ENCODE measurements at places on chromosomes 12 and 14. TPM values are rescaled to one million over a fixed set of nuclear protein-coding genes. Genes with fewer than 3 reads are reported as not detected.

Gene SYCP3
- total RNA-seq: 0.67 TPM

- H3K27ac ChIP-seq: no peak overlapping the region
- no peak for DNase-seq
- no peaks in the 10 kb centered on the region for H3K36me3 ChIP-seq
- H3K4me1 ChIP-seq: no peaks in the 10 kb centered on the region
Observed at GRCh38 chr12:104167519-104168458, 29.8 kb upstream of the NFYB start.

DNA sequence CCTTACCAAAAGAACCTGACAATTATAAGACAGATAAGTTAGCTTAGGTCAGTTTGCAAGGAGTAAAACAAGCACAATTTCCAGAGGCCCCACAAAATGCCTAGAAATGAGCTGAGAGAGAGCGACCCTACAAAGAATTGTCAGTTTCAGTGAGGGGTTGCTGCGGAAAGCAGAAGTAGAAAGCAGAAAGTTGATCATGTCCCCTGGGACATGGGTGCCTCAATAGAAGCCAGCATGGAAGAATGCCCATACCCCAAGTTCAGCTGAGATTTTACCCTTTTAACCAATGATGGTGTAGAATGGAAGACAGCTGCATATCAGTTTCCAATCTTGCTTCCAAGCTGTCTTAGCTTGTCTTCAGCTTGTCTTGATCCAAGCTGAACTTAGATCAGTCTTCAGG, 21.8 kb upstream of the CRY1 start:
- H3K36me3 ChIP-seq: no peaks in the 10 kb centered on the region
- H3K4me3 ChIP-seq: no peak overlapping the region
- no peak for DNase-seq
- no peaks in the 10 kb centered on the region for H3K27me3 ChIP-seq
- no peaks in the 10 kb centered on the region for H3K4me1 ChIP-seq

Gene CATSPERB
- 1.8 TPM for total RNA-seq

DNA sequence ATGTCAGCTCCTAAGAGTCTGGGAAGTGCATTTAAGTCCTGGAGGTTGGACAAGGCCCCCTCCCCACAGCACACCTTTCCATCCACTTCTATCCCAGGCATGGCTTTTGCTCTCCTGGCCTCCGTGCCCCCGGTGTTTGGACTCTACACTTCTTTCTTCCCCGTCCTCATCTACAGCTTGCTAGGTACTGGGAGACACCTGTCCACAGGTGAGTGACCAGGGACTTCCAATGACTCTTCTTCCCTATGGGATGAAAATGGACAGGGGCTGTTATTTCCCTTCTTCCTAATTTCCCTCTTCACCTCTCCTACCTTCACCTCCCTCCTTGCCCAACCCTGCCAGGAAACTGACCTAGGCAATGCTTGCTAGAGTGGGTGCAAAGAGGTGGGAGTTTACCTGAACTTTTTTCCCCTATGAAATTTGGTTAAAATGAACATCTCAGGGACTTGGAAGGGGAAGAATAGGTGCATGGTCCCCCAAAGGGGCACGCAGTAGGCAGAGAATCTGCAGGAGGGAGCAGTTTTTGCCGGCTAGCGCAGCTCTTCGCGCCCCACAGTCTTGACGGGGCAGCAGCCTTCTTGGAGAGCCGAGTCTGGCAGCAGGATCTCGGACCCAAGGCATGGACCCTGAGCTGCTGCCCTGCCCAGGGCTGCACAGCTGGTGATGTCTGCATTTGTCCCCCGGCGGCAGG, 9.2 kb downstream of the ARHGEF25 start:
- no peak for DNase-seq
- peaks cover 6% of the 10 kb centered on the region for H3K4me1 ChIP-seq
- no peak overlapping the region for H3K27ac ChIP-seq
- no peak overlapping the region for H3K4me3 ChIP-seq
- H3K27me3 ChIP-seq: peaks cover 23% of the 10 kb centered on the region
- no peaks in the 10 kb centered on the region for H3K36me3 ChIP-seq

DNA sequence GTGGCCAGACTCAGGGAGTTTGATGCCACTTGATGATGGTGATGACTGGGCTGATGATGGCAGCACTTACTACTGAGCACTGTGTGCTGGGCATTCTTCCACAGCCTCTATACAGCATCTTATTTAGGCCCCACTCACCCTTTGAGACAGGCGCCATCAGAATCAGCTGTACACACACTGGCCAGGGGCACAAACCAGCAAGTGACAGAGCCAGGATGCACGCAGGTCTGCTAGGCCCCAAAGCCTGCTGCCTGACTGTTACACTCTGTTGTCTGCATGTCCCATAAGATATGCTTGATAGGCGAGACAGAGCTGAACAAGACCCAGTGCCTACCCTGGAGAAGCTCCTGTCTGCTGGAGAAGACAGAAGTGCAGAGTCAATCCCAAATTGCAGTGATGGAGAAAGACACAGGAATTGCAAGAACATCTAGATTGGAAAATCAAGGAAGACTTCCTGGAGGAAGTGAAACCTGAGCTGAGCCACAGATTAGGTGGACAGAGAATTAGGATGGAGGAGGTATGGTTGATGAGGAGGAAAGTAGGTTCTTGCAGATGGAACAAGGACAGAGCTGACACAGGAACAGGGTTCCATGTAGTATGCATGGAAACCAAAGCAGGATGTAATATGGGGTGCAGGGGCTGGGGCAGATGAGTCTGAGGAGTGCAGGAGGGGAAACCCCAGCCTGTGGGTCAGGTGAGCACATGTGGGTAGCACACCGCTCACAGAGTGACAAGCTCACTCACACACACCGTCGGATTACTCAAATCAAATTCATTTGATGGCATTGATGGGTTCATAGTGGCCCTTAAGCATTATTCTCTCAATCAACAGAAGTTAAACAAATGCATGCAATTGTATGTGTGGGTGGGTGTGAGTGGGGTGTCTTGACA, 117.3 kb downstream of the BEGAIN start:
- H3K4me1 ChIP-seq: no peaks in the 10 kb centered on the region
- no peaks in the 10 kb centered on the region for H3K36me3 ChIP-seq
- no peak for DNase-seq

GRCh38 chr12:57069523-57069922, 9.1 kb downstream of the NEMP1 start:
- peak; percentile 64 for DNase-seq
- no peaks in the 10 kb centered on the region for H3K27me3 ChIP-seq
- H3K4me1 ChIP-seq: peaks cover 4% of the 10 kb centered on the region
- H3K27ac ChIP-seq: no peak overlapping the region
- no peak overlapping the region for H3K4me3 ChIP-seq

DNA sequence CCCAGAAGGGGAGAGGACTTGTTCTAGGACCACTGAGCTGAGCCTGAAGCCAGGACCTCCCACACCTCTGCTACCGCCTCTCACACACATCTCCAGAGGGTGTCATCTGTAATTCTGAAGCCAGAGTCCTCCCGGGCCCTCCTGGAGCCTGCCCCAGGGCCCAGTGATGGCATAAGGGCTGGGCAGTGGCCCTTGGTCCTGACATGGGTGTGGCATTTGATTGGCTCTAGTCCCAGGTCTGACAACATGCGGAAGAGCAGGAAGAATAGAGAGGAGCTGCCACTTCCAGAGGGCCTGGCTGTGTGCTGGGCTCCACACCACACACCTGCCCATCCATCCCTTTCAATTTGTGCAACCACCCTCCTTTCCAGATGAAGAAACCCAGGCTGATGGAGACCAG, 144.3 kb upstream of the GSC start:
- peaks cover 4% of the 10 kb centered on the region for H3K4me1 ChIP-seq
- H3K4me3 ChIP-seq: no peak overlapping the region
- H3K36me3 ChIP-seq: no peaks in the 10 kb centered on the region
- no peak overlapping the region for H3K27ac ChIP-seq

- no peak for DNase-seq
- no peaks in the 10 kb centered on the region for H3K27me3 ChIP-seq
- H3K27ac ChIP-seq: no peak overlapping the region
- peaks cover 29% of the 10 kb centered on the region for H3K36me3 ChIP-seq
- no peak overlapping the region for H3K4me3 ChIP-seq
Observed at GRCh38 chr14:24432259-24433131, 2.7 kb downstream of the KHNYN start.

DNA sequence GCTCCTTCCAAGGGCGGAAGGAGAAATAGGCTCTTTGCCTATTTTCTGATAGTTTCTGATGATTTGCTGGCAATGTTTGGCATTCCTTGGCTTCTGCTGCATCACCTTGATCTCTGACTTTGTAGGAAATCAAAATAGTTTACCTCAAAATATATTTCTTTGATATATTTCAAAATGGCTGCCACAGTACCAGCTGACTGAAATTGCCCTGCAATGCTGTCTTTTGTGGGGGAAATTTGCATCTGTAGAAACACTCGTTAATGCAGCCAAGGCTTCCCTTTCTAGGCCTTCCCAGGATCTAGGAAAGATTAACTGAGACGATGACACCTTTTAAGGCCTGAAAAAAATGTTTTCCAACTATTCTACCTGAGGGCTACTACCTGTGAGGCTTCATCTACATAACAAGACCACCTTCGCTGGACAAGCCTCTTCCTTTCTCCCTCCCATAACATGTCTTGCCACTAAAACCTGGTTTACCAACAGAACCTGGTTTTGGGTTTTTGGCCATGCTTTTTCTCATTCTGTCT, 212.8 kb upstream of the SSTR1 start:
- no peaks in the 10 kb centered on the region for H3K27me3 ChIP-seq
- DNase-seq: no peak
- no peak overlapping the region for H3K27ac ChIP-seq
- H3K36me3 ChIP-seq: no peaks in the 10 kb centered on the region

- no peak overlapping the region for H3K4me3 ChIP-seq
- no peak overlapping the region for H3K27ac ChIP-seq
- H3K4me1 ChIP-seq: peaks cover 10% of the 10 kb centered on the region
- no peaks in the 10 kb centered on the region for H3K27me3 ChIP-seq
Observed at GRCh38 chr14:100107236-100107635, 42.0 kb downstream of the EVL start.

- H3K4me1 ChIP-seq: no peaks in the 10 kb centered on the region
- H3K4me3 ChIP-seq: no peak overlapping the region
- no peaks in the 10 kb centered on the region for H3K27me3 ChIP-seq
- no peak for DNase-seq
- H3K27ac ChIP-seq: no peak overlapping the region
Observed at GRCh38 chr12:58588770-58589169, 331.5 kb downstream of the LRIG3 start.

DNA sequence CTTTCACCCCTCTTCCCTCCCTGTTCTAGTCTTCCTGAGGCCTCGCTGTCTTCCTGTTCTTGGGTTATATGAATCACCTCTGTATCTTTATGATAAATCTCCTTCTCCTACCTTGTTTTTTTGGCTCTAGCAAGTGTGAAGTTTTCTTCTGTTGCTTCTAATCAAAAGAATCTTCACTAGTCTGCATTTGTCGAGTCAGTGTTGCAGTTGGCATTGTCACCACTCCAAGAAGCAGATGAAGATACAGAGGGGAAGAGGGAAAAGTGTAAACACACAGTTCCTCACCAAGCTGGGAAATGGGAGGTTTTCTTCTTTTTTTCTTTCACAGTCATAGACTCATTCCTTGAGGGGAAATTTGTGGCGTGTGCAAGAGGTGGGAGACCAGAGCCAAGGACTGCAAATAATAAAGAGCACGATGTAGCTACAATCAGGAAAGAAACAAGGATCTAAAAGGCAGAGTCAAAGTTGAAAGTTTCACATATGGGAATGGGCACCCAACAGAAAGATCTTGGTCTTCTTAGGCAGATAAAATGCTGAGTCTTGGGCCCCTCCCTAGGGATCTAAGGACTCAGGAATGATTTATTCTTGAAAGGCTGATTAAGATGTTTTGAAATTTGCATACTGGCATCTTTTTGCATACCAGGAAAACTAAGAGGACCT, 22.2 kb upstream of the PRICKLE1 start:
- no peak overlapping the region for H3K4me3 ChIP-seq
- no peak overlapping the region for H3K27ac ChIP-seq
- H3K4me1 ChIP-seq: no peaks in the 10 kb centered on the region
- H3K36me3 ChIP-seq: no peaks in the 10 kb centered on the region
- no peaks in the 10 kb centered on the region for H3K27me3 ChIP-seq

Gene GLTP
- total RNA-seq: 49.9 TPM

Gene SIX6
- total RNA-seq: not detected

Gene PTGDR
- 0.54 TPM for total RNA-seq

DNA sequence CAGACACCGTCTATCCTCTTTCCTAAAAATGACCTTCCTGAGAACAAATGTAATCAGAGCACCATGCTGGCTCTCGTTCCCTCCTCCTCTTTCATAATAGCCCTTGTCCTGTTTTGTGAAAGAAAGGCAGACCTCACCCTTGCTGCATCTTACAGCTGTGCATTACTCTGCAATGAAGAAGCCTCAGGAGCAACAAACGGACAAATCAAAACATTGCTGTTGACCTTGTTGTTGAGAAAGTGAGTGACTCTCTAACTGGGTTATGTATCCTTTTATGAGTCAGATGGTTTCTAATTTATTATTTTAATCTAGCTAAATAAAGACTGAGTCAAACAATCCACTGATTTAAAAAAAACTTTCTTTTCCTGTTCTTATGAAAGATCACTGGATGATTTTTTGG, 180.9 kb downstream of the RPS29 start:
- H3K27ac ChIP-seq: no peak overlapping the region
- no peaks in the 10 kb centered on the region for H3K36me3 ChIP-seq
- no peaks in the 10 kb centered on the region for H3K27me3 ChIP-seq
- no peak overlapping the region for H3K4me3 ChIP-seq

Gene SLCO1B1
- not detected for total RNA-seq

DNA sequence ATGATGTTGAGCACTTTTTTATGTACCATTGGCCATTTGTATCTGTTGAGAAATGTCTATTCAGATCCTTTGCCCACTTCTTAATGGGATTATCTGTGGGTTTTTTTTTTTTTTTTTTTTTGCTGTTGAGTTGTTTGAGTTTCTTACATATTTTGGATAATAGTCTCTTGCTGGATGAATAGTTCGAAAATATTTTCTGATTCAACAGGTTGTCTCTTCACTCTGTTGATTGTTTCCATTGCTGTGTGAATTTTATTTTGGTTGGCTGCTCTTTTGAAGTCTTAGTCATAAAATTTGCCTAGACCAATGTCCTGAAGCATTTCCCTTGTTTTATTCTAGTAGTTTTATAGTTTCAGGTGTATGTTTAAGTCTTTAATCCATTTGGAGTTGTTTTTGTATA, 64.5 kb downstream of the CAND1 start:
- H3K27me3 ChIP-seq: no peaks in the 10 kb centered on the region
- no peak overlapping the region for H3K4me3 ChIP-seq
- H3K4me1 ChIP-seq: no peaks in the 10 kb centered on the region

Data from thyroid gland (tissue), 4 donors.